ENCODE measurements at places on chromosomes 4 and X. TPM values are rescaled to one million over a fixed set of nuclear protein-coding genes. Genes with fewer than 3 reads are reported as not detected.

Gene SPIN4
- 5.8 TPM for total RNA-seq

Gene RAB39B
- 2.0 TPM for total RNA-seq

Gene FOXR2
- not detected for total RNA-seq

Gene UGT2B7
- total RNA-seq, result not detected

DNA sequence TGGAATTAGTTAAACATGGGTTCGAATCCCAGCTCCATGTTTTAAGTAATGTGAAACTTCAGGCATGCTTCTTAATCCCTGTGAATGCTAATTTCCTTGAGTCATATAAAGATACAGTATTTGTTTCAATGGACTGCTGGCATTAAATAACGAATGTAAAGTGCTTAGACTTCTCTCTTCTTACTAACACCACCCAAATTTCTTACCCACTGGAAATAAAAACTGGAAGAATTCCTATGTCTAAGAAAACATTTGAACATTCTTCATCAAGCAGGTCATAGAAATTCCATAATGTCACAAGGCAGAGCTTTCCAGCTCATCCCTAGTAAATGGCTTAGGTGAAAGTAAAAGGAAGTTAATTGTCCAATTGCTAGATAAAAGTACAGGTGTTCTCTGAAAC, 172.5 kb downstream of the ANK2 start:
- peak; percentile 60 for DNase-seq
- H3K27me3 ChIP-seq, result no peaks in the 10 kb centered on the region
- peak overlapping the region; percentile 8 for H3K4me3 ChIP-seq
- H3K36me3 ChIP-seq, result no peaks in the 10 kb centered on the region

GRCh38 chr4:152209772-152210493, 326.0 kb downstream of the FBXW7 start:
- H3K27ac ChIP-seq, result no peak overlapping the region
- no peaks in the 10 kb centered on the region for H3K27me3 ChIP-seq
- H3K36me3 ChIP-seq, result no peaks in the 10 kb centered on the region
- H3K4me3 ChIP-seq, result no peak overlapping the region
- no peak for DNase-seq

- no peak overlapping the region for H3K4me3 ChIP-seq
- H3K4me1 ChIP-seq, result no peaks in the 10 kb centered on the region
- H3K27me3 ChIP-seq, result no peaks in the 10 kb centered on the region
- no peak overlapping the region for H3K27ac ChIP-seq
- H3K36me3 ChIP-seq, result no peaks in the 10 kb centered on the region
- DNase-seq, result no peak
Observed at GRCh38 chrX:103233263-103233662, 18.4 kb downstream of the BEX4 start.

DNA sequence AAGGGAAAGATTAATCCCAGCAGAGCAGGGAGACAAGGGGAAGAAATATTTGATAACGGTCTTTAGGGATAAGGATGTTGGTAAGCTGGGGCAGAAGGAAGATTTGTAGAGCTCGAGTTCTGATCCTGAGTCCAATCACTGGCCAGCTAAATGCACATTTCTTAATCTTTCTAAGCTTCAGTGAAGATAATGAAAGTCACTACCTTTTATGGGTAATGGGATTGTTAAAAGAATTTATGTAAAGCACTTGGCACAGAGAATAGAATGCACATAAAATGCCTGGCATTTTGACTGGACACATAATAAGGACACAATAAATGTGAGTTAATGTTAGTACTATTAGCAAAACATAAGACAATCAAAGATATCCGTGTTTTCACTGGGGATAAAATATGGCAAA, 43.3 kb downstream of the NCAPG start:
- no peaks in the 10 kb centered on the region for H3K36me3 ChIP-seq
- H3K4me3 ChIP-seq, result no peak overlapping the region
- no peaks in the 10 kb centered on the region for H3K27me3 ChIP-seq
- DNase-seq, result no peak
- H3K4me1 ChIP-seq, result no peaks in the 10 kb centered on the region
- no peak overlapping the region for H3K27ac ChIP-seq

DNA sequence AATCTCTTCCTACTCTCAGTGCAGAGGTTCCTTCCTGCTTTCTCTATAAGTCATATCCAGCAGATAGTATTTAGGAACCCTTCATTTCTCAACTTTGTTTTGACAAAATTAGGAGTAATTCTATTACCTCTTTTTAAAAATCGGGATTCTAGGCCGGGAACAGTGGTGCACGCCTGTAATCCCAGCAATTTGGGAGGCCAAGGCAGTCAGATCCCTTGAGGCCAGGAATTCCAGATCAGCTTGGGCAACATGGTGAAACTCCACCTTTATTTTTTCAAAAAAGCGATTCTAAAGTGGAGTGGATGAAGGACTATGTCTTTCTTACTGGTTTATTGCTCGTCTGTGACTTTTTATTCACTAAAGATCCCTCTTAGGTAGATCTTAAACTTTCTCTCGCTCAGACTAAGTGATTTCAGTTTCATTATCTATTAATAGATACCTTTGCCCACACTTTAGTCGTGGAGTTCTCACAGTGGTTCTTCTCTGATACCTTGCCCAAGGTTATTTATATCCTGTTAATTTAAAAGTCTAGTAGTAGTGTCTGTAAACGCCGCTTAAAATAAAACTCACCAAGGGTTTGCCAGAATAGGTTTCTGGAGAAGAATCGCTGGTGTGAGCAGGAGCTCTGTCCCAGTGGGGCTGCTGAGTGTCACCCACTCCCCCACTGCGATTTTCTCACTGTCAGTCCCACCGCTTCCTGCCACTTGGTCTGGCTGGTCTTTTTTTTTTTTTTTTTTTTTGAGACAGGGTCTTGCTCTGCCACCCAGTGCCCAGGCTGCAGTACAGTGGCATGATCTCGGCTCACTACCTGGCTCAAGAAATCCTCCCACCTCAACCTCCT, 27.0 kb upstream of the TMEM131L start:
- no peak for DNase-seq
- H3K4me1 ChIP-seq, result no peaks in the 10 kb centered on the region
- H3K36me3 ChIP-seq, result no peaks in the 10 kb centered on the region
- H3K4me3 ChIP-seq, result no peak overlapping the region
- H3K27ac ChIP-seq, result no peak overlapping the region

DNA sequence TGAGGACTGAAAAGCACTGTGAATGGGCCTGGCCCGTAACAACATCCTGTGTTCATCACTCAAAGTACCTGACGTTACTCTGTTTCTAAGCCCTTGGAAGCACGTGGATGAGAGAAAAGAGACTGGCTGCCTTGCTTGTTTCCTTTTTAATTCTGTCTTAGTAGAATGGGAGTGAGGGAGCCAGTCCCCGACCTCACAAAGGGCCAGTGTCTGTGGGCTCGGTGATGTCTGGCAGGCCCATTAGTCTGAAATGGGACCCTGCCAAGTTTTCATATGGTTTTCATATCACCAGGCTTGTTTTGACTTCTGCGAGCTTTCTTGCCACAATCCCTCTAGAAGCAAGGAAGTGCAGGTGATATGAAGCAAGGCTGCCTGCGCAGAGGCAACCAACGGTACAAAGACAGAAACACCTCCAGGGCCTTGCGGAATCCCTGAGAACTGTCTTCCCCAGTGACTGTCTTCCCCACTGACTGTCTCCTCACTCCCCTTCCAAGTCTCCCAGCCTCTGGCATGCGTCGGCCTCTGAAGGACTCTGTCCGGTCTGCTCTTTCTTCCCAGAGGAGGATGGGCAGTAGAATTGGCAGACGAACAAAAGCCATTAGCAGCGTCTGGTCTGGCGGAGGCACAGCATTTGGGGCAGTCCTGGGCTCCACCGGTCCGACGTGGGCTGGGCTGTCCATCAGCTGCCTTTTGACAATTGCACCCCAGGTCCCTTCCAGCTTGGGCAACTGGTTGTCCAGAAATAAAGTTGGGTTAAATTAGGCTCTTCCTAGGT, 20.2 kb upstream of the RASL11B start:
- H3K27ac ChIP-seq, result no peak overlapping the region
- DNase-seq, result no peak
- no peaks in the 10 kb centered on the region for H3K36me3 ChIP-seq
- H3K27me3 ChIP-seq, result no peaks in the 10 kb centered on the region
- H3K4me1 ChIP-seq, result peaks cover 23% of the 10 kb centered on the region

- no peaks in the 10 kb centered on the region for H3K36me3 ChIP-seq
- no peak overlapping the region for H3K4me3 ChIP-seq
- DNase-seq, result no peak
- no peak overlapping the region for H3K27ac ChIP-seq
- H3K4me1 ChIP-seq, result no peaks in the 10 kb centered on the region
Observed at GRCh38 chrX:153877571-153878261, 8.3 kb downstream of the L1CAM start.
